ENCODE measurements at places on chromosomes 5 and 9. TPM values are rescaled to one million over a fixed set of nuclear protein-coding genes. Genes with fewer than 3 reads are reported as not detected.

DNA sequence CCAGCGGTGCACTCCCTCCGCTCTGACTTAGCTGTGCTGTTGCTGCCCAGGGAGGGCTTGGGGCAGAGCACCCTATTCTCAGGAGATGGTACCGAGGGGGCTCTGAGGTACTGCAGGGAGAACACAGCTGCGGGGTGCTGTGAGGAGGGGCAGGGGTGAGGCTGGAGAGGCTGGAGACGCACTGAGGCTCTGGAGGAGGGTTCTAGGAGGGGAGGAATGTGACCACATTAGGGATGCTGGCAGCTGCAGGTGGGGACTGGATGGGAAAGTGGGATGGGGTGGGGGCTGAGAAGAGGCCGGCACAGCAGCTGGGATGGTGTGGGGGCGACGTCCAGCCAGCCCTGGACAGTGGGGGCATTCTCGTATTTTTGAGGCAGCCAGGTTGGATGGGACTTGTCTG, 20.9 kb downstream of the NCS1 start:
- no peak for DNase-seq
- H3K27ac ChIP-seq, result no peak overlapping the region
- H3K27me3 ChIP-seq, result no peaks in the 10 kb centered on the region
- H3K36me3 ChIP-seq, result no peaks in the 10 kb centered on the region

DNA sequence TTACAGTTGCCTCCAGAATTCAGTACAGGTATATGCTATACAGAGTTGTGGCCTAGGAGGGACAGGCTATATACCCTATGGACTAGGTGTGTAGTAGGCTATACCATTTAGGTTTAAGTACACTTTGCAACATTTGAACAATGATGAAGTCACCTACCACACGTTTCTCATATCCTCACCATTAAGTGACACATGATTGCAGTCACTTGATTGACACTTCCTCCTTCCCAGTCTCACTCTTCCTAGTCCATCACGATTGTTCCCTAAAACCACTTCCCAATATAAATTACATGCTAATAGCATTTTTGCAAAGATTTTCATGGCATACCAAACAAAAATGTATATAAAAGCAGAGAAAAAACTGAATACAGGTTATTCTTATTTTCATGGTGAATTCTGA, 312.2 kb downstream of the EPB41L4A start:
- no peaks in the 10 kb centered on the region for H3K4me1 ChIP-seq
- H3K4me3 ChIP-seq, result no peak overlapping the region
- DNase-seq, result no peak

GRCh38 chr9:75607521-75607920, 283.0 kb upstream of the PCSK5 start:
- H3K36me3 ChIP-seq, result no peaks in the 10 kb centered on the region
- no peak overlapping the region for H3K4me3 ChIP-seq
- DNase-seq, result no peak
- H3K27me3 ChIP-seq, result no peaks in the 10 kb centered on the region

The SNCB gene
- total RNA-seq, result not detected

DNA sequence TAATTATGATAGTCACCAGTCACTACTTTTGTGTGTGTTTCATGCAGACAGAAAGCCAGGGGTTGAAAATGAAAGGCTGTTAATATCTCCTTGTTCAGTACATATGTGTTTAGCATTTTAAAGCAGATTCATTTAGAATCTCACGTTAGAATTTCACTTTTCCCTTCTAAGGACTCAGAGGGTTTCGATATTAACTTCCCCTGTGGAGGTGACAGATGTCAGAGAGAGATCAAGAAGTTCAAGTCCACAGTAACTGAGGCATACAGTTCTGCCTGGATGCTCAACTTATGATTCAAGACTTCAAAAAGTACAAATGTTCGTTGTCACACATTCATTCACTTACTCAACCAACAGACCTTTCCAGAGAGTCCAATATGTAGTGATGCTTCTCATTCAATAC, 251.1 kb downstream of the EBF1 start:
- no peak for DNase-seq
- H3K4me3 ChIP-seq, result no peak overlapping the region
- no peak overlapping the region for H3K27ac ChIP-seq

DNA sequence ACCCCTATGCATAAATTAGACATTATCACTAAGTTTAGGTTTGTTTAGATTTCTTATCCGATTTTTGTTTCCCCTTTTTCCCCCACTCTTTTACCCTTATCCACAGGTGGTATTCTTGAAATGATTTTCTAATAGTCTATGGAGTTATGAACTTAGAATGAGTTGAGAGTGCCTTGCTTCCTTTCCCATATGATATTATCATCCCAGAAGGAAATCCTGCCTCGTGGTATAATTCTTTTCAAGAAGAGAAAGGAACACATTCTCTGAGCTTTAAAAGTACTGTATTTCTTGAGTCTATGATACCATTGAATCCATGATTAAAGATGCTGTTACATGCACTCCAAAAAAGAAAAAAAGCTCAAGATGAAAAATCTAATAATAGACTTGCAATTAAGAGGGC, 76.9 kb upstream of the ADAMTSL1 start:
- no peak overlapping the region for H3K27ac ChIP-seq
- no peaks in the 10 kb centered on the region for H3K27me3 ChIP-seq
- no peaks in the 10 kb centered on the region for H3K4me1 ChIP-seq
- H3K4me3 ChIP-seq, result no peak overlapping the region

DNA sequence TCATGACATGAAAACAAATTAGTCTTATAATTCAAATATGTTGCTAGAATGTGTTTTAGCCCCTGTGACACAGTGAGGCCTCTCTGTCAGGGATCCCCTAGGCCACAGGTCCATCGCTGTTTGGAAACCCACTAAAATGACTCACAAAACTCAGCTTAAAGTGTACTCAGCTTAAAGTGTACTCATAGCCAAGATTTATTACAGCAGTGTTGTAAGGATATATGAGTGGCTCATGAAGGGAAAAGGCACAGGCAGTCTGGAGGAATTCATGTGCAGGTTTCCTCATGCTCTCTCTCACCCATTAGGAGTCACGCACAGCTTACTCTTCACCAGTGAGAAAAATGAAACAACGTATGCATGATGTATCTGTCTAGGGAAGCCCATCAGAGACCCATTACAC, 24.4 kb upstream of the TGFBI start:
- no peak overlapping the region for H3K4me3 ChIP-seq
- H3K27ac ChIP-seq, result peak overlapping the region; percentile 68
- H3K27me3 ChIP-seq, result no peaks in the 10 kb centered on the region
- peaks cover 15% of the 10 kb centered on the region for H3K4me1 ChIP-seq
- no peaks in the 10 kb centered on the region for H3K36me3 ChIP-seq

DNA sequence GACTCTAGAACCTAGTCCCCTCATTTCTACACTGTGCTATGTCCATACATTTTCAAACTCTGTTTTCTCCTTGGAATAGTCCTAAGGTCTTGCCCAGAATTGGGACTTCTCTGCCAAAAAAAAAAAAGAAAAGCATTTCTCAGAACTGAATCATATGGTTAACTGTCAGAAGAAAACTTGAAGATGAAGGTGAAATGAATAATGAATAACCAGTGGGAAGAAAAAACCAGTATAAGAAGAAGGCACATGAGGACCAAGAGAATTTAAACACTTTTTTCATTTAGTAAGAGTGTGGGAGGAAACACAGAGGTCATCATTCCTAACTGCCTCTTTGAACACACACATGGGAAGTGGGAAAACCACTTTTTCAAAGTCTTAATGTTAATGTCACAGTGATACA, 197.7 kb downstream of the PRELID2 start:
- H3K4me3 ChIP-seq, result no peak overlapping the region
- H3K27me3 ChIP-seq, result no peaks in the 10 kb centered on the region
- H3K4me1 ChIP-seq, result peaks cover 18% of the 10 kb centered on the region
- H3K27ac ChIP-seq, result no peak overlapping the region

GRCh38 chr9:36818242-36818938, 215.7 kb downstream of the PAX5 start:
- no peak for DNase-seq
- no peak overlapping the region for H3K4me3 ChIP-seq
- no peaks in the 10 kb centered on the region for H3K36me3 ChIP-seq
- H3K4me1 ChIP-seq, result peaks cover 3% of the 10 kb centered on the region
- peaks cover 26% of the 10 kb centered on the region for H3K27me3 ChIP-seq
- no peak overlapping the region for H3K27ac ChIP-seq

The ERAP2 gene
- 0.87 TPM for total RNA-seq

The SPATA31D4 gene
- total RNA-seq, result not detected
